Endothelial cell of umbilical vein (primary cell): ENCODE measurements at places on chromosomes 5 and 9. TPM values are rescaled to one million over a fixed set of nuclear protein-coding genes. Genes with fewer than 3 reads are reported as not detected.

PCDHGA5 gene
- 0.78 and 0.93 TPM in 2 replicates for total RNA-seq

SNX24 gene
- 8.8 and 14.9 TPM in 2 replicates for total RNA-seq

TAF11L10 gene
- not detected in 2 replicates for total RNA-seq

CRAT gene
- total RNA-seq: 34.2 and 36.8 TPM in 2 replicates

PPP2R2B gene
- total RNA-seq: not detected in 2 replicates

SUSD3 gene
- total RNA-seq: not detected in 2 replicates

CD72 gene
- total RNA-seq: not detected in 2 replicates

C5orf24 gene
- total RNA-seq: 56.0 and 56.2 TPM in 2 replicates

ADGRV1 gene
- total RNA-seq: 0.11 and 0.12 TPM in 2 replicates

IFNA17 gene
- total RNA-seq: not detected in 2 replicates

PDGFRB gene
- 1.0 and 1.7 TPM in 2 replicates for total RNA-seq

MAMDC4 gene
- total RNA-seq: 7.2 and 7.7 TPM in 2 replicates

CATSPER3 gene
- total RNA-seq: 0.71 TPM in 1 of 2 replicates, not detected in the other

DIMT1 gene
- total RNA-seq: 29.7 and 34.4 TPM in 2 replicates

IFNA21 gene
- total RNA-seq: not detected in 2 replicates

GPR150 gene
- total RNA-seq: 0.31 and 0.35 TPM in 2 replicates
